ENCODE measurements at places on chromosomes 6 and 20.

- DNase-seq, result no peak
Measured at GRCh38 chr6:137921823-137922222, 54.8 kb downstream of the TNFAIP3 start.

GRCh38 chr20:3000852-3001523 lies 42.4 kb upstream of the GNRH2 start:
- DNase-seq, result no peak

DNA sequence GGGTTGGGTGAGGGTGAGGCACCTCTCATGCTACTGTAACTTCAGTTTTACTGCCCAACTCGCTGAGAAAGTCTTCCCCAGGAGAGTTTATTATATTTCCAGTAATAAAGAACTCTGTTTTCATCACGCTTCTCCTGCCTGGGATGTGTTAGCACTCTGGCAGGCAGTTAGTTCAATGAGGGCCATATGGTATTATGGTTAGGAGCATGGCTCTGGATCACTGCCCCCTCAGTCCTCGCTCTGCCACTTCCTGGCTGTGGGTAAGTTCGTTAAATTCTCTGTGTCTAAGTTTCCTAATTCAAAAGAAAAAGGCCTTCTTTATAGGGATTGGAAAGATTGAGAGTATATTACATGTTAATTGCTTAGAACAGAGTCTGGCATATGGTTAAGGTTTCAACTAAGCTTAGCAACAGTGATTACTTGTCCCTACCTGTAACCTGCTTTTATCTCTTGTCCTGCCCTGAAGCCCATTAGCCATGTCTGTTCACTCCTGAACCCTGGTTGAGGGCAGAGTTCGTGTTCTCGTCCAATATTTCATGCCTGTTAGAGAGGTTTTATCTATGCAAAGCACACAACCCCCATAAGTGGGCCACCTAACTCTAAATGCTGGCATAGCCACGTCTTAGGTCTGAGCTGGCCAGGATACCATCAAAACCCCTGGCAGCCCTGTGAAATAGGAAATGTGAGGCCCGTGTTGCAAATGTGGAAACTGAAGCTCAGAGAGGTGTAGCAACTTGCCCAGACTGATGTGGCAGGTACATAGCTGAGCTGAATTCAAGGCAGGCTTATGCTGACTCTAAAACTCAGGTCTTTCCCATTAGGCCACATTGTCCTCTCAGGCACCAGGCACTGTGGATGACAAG lies 342.5 kb upstream of the JARID2 start:
- no peak for DNase-seq

- DNase-seq, result no peak
Measured at GRCh38 chr6:3557336-3557735, 100.5 kb upstream of the SLC22A23 start.

DNA sequence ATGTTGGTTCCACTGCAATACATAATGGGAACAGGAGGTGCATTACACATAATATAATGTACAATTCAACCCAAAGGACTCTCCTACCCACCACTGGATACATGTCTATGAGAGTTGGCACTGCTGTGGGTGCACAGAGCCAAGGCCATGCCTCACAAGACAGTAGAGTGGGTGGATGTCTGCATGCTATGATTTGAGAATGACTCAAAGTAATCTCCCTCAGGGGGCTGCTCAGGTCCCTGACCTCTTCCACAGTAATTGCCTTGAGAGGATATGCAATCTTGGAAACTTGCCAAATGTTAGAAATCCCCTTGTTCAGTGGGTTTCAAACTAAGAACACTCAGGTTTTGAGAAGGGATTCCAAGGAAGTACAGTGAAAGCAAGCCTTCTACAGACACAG lies 79.0 kb downstream of the ANKEF1 start:
- no peak for DNase-seq

DNA sequence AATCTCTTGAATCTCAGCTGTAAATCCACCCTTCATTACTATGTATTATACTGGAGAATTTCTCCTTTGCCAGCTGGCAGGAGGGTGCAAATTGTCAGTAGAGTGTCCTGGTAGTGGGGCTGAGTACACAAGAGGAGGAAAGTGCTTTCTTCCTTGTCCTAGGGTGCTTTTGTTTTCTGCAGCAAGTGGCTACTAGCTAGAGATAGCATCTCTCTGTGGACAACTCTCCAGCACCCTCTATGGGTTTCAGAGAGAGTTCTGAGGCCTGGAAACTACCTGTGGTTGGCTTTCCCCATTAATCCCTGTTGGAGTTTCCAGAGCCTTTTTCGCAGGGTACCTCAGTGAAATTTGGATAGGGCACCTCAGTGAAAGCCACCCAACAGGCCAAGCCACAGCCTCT lies 422.5 kb upstream of the RGS17 start:
- no peak for DNase-seq

- no peak for DNase-seq
Measured at GRCh38 chr20:46276531-46276930, 31.8 kb downstream of the CDH22 start.

DNA sequence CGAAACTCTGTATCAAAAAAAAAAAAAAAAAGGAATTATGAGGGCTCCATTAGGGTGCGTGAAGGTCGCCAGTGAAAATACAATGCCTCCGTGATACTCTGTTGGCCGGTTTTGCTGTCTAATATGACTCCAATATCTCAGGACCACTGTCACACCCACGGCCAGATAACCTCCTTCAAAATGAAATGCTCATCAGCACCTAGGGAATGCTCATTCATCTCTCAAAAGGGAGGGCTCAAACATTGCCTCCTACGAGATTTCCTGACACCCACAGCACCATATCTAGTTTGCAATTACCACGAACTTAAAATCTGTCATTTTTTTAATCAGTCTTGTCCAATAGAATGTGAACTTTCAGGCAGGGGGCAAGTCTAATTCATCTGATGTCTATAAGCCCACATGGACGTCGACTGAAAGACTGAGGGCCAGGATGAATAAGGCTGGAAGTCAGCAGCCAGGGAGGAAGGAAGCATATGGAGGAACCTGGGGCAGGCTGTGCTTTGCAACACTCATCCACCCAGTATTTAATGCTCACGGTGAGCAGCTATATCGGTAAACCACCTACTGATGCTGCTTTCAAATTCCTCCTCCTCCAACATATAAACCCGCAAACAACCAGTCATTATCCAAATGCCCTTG lies 42.8 kb downstream of the MAP3K5 start:
- DNase-seq, result no peak

DNA sequence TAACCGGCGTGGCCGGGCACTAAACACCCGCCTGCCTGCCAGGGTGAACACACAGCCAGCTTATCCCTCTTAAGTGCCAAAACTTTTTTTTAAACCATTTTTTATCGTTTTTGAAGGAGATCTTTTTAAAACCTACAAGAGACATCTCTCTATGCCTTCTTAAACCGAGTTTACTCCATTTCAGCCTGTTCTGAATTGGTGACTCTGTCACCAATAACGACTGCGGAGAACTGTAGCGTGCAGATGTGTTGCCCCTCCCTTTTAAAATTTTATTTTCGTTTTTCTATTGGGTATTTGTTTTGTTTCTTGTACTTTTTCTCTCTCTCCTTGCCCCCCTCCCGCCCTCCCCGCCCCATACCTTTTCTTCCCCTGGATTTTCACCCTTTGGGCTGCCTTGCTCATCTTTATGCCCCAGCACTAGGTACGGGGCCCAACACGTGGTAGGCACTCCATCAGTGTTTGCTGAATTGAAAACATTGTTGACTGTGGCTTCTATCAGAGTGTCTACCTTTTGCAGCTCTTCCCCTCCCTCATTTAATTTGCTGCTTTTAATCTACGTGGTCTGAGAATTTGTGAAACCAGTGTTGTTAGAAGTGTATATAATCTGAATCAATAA lies 1.5 kb downstream of the ZCCHC3 start:
- DNase-seq, result no peak

- DNase-seq, result no peak
Measured at GRCh38 chr20:16553101-16553500, 20.1 kb downstream of the KIF16B start.
